ENCODE measurements at places on chromosomes 1 and 21.

- no peak for DNase-seq
Observed at GRCh38 chr1:103461161-103462105, 64.1 kb upstream of the RNPC3 start.

- DNase-seq = no peak
Observed at GRCh38 chr1:198880818-198881597, 242.2 kb downstream of the PTPRC start.

DNA sequence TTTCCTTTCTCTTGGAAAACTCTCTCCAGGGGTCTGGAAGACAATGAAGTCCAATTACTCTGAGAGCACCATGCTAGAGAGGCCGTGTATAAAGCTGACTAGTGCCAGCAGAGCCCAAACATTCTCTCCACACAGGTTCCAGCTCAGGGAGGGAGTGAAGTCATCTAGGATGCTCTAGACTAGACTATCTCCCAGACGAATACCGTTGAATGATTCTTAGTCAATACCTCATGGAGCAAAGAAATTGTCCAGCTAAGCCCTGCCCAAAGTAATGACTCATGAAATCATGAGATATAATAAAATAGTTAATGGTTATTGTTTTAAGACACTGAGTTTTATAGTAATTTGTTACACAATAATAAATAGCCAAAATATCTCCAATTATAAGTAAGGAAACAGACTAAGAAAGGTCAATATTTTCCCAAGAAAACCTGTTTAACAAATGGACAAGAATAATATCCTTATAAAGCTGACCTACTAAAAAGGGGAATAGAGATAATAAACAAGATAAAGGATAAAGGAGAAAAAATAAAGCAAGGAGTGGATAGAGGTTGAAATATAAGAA is 163.9 kb upstream of the LRRC7 start:
- DNase-seq = no peak

- no peak for DNase-seq
Observed at GRCh38 chr1:5548266-5548665, 444.0 kb downstream of the NPHP4 start.

DNA sequence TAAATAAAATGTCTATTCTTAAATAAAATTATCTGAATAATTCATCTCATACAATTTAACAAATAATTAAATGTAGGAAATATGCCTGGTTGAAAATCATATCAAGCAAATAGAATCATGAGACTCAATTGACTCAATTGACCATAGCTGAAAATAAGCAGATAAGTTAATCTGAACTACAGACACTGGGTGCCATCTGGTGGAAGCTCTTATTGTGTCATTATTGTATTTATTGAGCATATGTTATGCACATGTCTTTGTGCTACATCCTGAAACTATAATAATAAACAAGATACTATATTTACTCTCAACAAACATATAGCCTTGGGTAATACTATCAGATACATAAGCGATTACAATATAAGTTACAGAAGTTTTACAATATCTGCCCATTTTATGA is 41.0 kb downstream of the BRINP3 start:
- no peak for DNase-seq

GRCh38 chr1:236524895-236525184 is 1.1 kb downstream of the LGALS8 start:
- no peak for DNase-seq

GRCh38 chr21:14748662-14749061 is 202.5 kb upstream of the SAMSN1 start:
- DNase-seq = no peak

DNA sequence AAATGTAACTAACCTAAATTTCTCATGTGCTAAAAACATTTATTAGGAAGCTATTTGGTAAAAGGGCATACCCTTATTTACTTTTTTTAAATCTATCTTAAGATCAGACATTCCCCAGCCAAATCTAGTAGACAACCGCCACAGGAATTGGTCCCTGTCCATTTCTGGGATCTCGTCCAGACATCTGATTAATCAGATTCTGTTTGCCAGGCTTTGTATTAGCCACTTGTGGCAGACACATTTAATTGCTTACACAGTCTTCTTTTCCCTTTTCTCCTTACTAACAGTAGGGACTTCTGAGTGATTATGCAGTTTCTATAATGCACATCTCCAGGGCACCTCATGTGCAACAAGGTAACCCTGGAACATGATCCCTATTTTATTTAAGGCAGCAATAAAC is 449.0 kb upstream of the RGS18 start:
- DNase-seq = no peak

GRCh38 chr1:118812555-118812954 is 175.6 kb downstream of the TBX15 start:
- DNase-seq = no peak

- DNase-seq = no peak
Observed at GRCh38 chr21:44932408-44933181, 7.2 kb upstream of the SLX9 start.

GRCh38 chr1:193368302-193368701 is 181.9 kb upstream of the B3GALT2 start:
- DNase-seq = no peak

DNA sequence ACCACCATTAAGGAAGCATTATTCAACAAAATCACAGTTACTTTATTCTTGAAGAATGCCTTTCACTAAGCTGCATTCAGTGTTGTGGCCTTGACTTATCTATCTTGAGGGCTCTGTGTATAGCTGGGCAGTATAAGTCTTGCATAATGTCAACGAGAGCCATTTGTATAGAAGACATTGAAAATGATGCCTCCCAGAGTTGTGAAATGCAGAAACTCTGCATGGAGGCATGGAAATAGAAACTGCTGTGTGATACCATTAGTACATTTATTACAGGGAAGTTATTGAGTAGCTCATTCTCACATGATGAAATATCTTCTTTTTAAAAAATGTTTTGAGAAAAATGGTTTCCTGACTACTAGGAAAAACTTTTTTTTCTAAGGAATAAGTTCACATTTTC is 111.4 kb upstream of the SNX7 start:
- no peak for DNase-seq

GRCh38 chr1:25616987-25617624 is 515 bp downstream of the MAN1C1 start:
- no peak for DNase-seq

GRCh38 chr1:202105571-202106339 is 17.0 kb upstream of the GPR37L1 start:
- DNase-seq = no peak

DNA sequence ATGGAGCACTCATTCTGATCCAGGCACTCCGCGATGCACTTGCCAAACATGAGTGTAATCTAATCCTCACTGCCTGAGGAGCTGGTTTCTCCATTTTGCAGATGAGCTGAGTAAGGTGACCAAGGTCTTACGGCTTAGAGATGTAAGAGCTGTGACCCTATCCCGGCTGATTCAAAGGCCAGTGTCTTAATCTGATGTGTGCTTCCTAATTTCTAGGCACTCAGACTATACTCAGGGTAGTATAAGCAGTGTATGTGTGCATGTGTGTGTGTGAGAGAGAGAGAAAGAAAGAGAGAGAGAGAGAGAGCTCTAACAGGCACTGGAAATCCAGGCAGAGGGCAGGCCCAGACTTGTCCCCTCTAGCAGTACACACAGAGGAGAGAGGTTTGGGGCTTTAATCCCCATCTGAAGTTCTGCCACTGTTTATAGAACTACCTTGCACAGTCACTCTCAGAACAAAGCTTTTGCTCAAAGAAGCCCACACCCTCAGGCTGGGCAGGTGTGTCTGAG is 188.2 kb downstream of the ZBTB18 start:
- no peak for DNase-seq

DNA sequence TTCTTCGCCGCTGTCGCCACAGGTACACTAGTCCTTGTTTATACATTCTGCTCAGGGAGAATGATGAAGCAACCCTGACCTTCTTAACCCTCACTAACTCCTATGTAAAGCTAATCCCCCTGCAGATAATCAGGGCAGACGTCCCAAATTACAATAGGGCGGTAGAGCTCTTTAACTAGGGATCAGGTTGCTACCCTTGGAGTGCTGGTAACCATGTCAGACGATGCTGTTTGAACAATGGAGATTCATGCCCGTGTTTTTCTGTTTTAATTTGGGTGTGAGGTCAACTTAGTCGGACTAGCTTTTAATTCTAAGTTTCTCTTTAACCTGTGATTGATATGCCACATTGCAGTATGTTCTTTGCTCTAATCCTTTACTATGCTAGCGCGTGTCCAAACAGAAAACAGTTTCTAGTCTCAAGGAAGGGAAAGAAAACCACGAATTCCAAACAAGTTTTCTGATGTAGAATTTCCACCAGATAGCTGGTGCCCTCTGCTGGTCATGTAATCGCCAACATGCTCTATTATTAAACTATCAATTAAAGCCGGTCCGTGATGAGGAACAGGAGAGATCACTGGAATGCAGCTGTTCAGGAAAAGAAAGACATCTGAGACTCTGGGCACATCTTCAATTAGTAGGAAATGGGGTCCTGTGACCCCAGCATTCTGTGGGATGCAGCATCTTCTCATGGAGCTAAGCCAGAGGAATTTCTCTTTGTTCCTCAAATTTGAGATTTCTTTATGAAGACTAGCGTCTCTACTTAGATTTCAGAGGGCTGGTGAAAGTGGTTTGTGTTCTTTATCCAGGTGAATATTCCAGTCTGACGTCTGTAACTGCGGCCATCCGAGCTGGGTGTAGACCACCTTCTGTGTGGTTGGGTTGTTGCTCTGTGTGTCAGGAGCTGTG is 18.3 kb upstream of the VAMP3 start:
- DNase-seq = no peak

- DNase-seq = peak; percentile 84
Observed at GRCh38 chr1:182143825-182144645, 82.5 kb upstream of the ZNF648 start.

DNA sequence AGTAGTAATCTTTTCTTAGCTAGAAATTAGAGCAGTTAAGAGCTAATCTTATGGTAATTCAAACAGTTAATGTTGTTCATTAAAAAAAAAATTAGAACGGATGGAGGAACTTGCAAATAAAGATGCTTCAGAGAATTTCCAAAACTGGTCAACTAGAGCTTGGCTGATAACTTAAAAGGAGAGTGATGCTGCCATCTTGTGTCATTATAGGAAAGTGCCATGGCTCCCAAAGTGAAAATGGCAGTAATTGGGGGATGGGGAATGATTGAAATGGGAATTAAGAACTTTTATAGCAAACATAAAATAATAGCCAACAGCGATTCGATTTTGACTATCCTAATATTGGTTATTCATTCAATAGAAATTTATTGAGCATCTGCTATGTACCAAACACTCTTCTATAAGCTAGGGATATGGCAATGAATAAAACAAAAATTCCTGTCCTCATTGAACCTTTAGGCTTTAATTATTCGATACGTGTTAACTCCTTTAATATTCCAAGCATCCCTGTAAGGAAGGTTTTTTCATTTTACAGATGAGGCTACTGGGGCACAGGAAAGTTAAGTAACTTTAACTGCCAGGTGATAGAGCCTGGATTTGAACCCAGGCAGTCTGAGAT is 5.7 kb upstream of the PLPP3 start:
- DNase-seq = no peak

DNA sequence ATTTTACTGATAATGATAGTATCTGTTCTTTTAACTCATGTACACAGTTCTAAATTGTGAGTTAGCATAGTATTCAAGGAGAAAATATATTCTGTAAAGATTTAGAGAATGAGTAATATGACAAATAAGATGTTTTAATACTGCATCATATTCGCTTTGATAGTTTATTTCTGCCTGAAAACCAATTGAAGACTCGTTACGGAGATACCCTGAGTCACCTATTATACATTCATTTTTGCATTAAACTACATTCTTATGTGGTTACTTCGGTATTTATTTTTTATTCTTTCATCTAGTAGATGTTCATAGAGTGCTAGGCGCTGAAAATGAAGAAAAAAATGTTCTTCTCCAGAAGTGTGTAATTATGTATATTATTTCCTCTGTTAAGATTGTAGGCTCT is 5.3 kb downstream of the UHMK1 start:
- no peak for DNase-seq

GRCh38 chr1:175893192-175893591 is 149.8 kb upstream of the TNR start:
- no peak for DNase-seq

DNA sequence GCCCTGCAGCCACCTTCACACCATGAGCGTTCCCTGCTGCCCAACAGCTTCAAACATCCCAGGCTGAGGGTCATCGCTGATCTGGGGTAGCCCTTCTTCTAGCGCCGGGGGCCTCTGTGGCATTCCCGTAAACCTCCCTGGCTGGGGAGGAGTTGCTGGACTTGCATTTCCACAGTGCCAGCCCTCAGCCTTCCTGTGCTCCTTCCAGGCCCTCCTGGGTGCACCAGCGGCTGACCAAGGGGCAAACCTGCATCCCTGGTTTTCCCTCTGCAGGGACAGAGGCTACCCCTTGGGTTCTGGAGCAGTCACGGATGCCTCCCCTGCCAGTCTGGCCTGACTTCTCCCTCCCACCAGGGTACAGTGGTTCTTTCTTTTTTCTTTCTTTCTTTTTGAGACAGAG is 218.7 kb upstream of the TMEM51 start:
- DNase-seq = no peak

- no peak for DNase-seq
Observed at GRCh38 chr1:78678324-78678723, 28.7 kb downstream of the IFI44 start.

DNA sequence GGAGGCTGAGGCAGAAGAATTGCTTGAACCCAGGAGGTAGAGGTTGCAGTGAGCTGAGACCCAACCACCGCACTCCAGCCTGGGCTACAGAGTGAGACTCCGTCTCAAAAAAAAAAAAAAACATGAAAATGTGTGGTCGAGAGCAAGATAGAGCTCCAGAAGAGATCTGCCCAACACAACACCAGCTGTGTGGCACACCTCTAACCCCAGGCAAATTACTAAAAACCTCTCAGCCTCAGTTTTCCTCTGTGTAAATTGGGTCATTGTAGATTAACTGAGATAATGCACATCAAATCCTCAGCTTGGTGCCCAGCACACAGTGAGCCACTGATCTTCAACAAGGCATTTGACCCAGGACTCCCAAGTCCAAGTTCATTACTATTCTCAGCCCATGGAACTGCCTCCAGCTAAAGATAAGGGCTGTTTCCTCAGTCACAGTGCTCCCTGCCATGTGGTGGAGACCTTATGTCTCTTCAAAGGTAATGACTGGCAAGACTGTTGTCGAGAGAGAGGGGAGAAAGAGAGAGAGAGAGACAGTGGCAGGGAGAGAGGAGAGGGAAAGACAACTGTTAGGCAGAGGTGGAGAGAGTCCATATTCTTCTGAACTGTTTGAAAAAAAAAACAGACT is 58.1 kb downstream of the PTP4A2 start:
- DNase-seq = no peak

DNA sequence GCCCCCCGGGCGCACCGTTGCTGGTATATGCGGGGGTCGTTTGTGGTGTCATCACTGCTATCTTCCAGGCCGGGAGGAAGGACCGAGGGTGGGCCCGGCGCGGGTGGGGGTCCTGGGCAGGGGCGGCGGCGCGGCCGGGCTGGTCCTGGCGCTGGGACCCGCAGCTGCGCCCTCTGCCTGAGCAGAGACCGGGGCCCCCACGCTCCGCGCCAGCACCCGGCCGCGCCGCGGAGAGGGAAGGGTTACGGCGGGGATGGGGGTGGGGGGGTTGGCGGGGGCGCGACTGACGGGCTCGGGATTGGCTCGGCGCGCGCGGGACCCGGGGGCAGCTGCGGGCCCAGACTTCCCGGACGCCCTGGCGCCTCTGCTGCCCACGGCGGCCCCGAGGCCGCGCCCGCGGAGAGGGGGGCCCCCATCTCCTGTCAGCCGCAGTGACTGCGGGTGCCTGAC is 13.8 kb upstream of the SAMD11 start:
- DNase-seq = peak; percentile 65

- no peak for DNase-seq
Observed at GRCh38 chr1:204222764-204223055, 8.9 kb upstream of the GOLT1A start.

- DNase-seq = no peak
Observed at GRCh38 chr1:50369830-50370229, 53.4 kb downstream of the DMRTA2 start.

Measured in left forelimb (tissue), 1 donor.